ENCODE measurements at places on chromosomes 1 and 21. TPM values are rescaled to one million over a fixed set of nuclear protein-coding genes. Genes with fewer than 3 reads are reported as not detected.

DNA sequence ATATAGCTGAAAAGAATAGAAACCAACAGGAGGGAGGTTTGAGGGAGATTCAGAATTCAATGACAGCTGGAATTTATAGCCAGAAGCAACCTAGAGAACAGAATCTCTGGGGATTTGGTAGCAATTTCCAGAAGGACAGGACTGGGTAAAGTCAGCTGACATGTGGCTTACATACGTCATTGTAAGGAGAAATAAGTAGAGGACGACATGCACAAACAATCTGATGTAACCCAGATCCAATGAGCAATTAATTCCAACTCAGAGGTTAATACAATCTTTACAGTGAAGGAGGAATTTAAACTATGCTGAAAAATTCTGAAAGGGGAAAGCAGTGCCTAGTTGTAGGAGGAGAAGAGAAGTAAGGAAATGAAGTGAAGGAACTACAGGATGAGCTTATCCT, 383.9 kb downstream of the PTBP2 start:
- DNase-seq = peak; percentile 15
- no peak overlapping the region for H3K27ac ChIP-seq
- H3K27me3 ChIP-seq = no peaks in the 10 kb centered on the region

SEC16B gene
- total RNA-seq = 4.3 TPM

PLA2G5 gene
- not detected for total RNA-seq

GRCh38 chr1:152654110-152654509, 9.1 kb upstream of the LCE2D start:
- no peaks in the 10 kb centered on the region for H3K27me3 ChIP-seq
- no peak overlapping the region for H3K4me3 ChIP-seq
- H3K4me1 ChIP-seq = no peaks in the 10 kb centered on the region
- H3K27ac ChIP-seq = no peak overlapping the region

GRCh38 chr1:6996371-6996770, 211.1 kb downstream of the CAMTA1 start:
- peaks cover 17% of the 10 kb centered on the region for H3K27me3 ChIP-seq
- H3K4me1 ChIP-seq = no peaks in the 10 kb centered on the region
- H3K4me3 ChIP-seq = no peak overlapping the region
- no peak for DNase-seq
- H3K27ac ChIP-seq = no peak overlapping the region

TBX19 gene
- 0.28 TPM for total RNA-seq

GRCh38 chr1:153683854-153684253, 5.4 kb downstream of the NPR1 start:
- no peak overlapping the region for H3K27ac ChIP-seq
- H3K4me3 ChIP-seq = no peak overlapping the region
- peaks cover 2% of the 10 kb centered on the region for H3K4me1 ChIP-seq
- peak; percentile 31 for DNase-seq

IKBKE gene
- 21.4 TPM for total RNA-seq

ZNF683 gene
- not detected for total RNA-seq

IL10 gene
- not detected for total RNA-seq

Measured in IMR-90 (cell line).